ENCODE measurements at places on chromosomes 3 and 15. TPM values are rescaled to one million over a fixed set of nuclear protein-coding genes. Genes with fewer than 3 reads are reported as not detected.

The DLEC1 gene
- 0.24 TPM for total RNA-seq

The LMAN1L gene
- total RNA-seq = 1.2 TPM

The FMN1 gene
- 12.0 TPM for total RNA-seq

The TNNC1 gene
- 2.2 TPM for total RNA-seq

The ETV5 gene
- 9.9 TPM for total RNA-seq

The STRIT1 gene
- not detected for total RNA-seq

The DCLK3 gene
- 3.1 TPM for total RNA-seq

The THRB gene
- 8.4 TPM for total RNA-seq

The ZNF80 gene
- total RNA-seq = 2.4 TPM

The OR5K2 gene
- 1.4 TPM for total RNA-seq

The SUCNR1 gene
- 1.4 TPM for total RNA-seq

The LRRC31 gene
- total RNA-seq = not detected

The ZNF502 gene
- total RNA-seq = 14.0 TPM

The MNS1 gene
- total RNA-seq = 3.9 TPM

Measured in umbilical cord (tissue), 2 donors.